GM10248 (cell line): ENCODE measurements at places on chromosomes 13 and 19.

GRCh38 chr13:73922493-73923393 is 211.5 kb downstream of the KLF12 start:
- DNase-seq: no peak

- no peak for DNase-seq
These were observed at the start of gene FBXO27 for GRCh38 chr19:39032063-39032918. FBXO27 (minus strand) TSS chr19:39032549; CDS start chr19:39032227, 322 bp downstream.

DNA sequence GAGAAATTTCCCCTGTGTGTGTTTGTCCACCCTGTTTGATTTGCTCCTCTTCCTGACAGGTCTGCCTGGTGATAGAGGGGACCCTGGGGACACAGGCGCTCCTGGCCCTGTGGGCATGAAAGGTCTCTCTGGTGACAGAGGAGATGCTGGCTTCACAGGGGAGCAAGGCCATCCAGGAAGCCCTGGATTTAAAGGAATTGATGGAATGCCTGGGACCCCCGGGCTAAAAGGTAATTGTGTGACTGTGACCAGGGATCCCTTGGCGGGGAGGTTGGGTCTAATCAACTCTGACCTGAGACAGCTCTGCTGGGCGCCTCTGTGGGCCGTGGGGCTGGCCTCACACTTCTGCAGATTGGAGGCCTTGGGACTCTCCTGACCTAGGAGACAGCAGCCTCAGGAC is 81.4 kb downstream of the RAB20 start:
- DNase-seq: no peak

GRCh38 chr13:93268327-93269028 is 41.9 kb downstream of the GPC6 start:
- DNase-seq: no peak

- peak; percentile 57 for DNase-seq
These were observed 13.6 kb downstream of the UBAC2 start for GRCh38 chr13:99214232-99214631.

GRCh38 chr13:97548711-97549110 is 114.7 kb downstream of the RAP2A start:
- DNase-seq: no peak

GRCh38 chr19:1397838-1398237 is 3.5 kb downstream of the GAMT start:
- no peak for DNase-seq

- DNase-seq: no peak
These were observed 26.8 kb upstream of the CYSLTR2 start for GRCh38 chr13:48626726-48627451.

GRCh38 chr13:18235172-18235571 is 946.5 kb downstream of the TUBA3C start:
- no peak for DNase-seq

GRCh38 chr19:1257475-1258162 is 9.2 kb downstream of the MIDN start:
- DNase-seq: no peak

DNA sequence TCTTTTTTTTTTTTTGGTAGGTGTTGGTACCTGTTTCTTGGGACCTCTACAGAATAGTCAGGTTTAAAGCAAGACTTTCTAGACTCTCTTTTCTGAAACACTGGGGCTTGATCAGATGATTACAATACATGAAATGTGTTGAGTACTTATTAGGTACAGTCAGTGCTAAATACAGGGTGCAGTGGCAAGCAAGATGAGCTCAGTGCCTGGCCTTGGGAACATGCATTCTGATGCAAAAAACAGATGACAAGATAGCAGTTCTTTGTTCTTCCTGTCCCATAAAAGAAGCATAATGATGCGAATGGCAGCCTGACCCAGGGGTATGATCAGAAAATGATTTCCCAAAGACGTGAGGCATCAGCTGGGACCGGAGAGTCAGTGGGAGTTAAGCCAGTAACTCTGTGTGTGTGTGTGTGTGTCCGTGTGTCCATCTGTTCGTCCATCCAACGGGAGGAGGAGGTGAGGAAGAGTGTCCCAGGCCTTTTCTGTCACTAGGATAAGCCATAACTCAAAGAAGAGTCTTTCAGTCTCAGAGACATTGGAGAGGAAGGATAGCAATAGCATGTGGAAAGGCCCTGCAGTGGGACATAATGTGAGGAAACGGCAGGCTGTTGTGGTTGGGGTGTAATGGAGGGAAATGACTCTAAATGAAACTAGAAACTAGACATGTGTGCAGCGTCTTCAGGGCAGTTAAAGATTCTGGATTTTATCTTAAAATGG is 32.2 kb downstream of the SLAIN1 start:
- DNase-seq: peak; percentile 31

DNA sequence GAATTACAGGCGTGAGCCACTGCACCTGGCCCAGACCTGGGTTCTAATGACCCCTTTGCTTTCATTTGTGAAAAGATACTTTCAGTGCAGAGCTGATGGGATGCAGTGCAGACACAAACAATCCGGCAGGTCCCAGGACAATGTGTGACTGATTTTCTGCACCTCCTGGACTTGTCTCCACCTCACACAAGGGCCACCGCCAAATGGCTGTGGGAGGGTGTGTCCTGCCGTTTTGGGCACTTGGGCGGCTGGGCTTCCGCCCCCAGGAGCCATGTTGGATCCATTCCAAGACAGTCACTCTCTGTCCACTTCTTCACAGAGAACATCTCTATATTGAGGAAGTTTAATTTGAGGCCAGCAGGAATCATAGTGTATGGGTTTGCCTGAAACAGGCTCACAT is 112.3 kb upstream of the ZNF507 start:
- DNase-seq: no peak

DNA sequence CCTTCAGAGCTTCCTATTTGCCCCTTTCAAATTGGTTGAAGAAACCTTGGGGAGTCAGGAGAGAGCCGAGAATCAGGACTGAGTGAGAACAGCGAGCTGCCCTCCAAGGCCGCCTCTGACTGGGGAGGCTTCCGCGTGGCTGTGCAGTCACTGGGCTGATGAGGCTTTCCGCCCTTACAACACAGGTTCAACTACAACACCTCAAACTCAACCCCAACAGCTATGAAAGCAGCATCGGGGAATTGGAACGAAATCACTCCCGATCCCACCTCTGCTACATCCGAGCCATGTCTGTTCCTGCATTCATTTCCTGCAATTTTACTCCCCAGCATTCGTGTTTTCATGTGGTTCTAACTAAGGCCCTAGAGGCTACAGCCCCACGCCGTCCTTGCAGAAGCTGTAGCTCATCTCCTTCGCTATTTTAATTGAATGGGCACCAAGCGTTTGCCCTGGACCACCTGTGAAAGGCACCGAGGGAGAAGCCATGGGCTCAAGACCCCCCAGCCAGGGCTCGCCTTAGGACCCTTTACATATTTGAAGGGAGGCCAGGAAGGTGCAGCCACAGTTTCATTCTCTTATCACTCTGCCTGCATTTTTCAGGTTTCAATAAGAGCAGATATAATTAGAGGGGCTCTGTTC is 12.3 kb upstream of the RASA3 start:
- DNase-seq: no peak

GRCh38 chr13:111915104-111915551 is 151.8 kb upstream of the SOX1 start:
- no peak for DNase-seq

- DNase-seq: no peak
These were observed 172.4 kb downstream of the KDM4B start for GRCh38 chr19:5141129-5141849.

GRCh38 chr19:29587518-29587986 is 18.5 kb upstream of the POP4 start:
- peak; percentile 32 for DNase-seq

- no peak for DNase-seq
These were observed 83.9 kb upstream of the POSTN start for GRCh38 chr13:37682496-37682895.

DNA sequence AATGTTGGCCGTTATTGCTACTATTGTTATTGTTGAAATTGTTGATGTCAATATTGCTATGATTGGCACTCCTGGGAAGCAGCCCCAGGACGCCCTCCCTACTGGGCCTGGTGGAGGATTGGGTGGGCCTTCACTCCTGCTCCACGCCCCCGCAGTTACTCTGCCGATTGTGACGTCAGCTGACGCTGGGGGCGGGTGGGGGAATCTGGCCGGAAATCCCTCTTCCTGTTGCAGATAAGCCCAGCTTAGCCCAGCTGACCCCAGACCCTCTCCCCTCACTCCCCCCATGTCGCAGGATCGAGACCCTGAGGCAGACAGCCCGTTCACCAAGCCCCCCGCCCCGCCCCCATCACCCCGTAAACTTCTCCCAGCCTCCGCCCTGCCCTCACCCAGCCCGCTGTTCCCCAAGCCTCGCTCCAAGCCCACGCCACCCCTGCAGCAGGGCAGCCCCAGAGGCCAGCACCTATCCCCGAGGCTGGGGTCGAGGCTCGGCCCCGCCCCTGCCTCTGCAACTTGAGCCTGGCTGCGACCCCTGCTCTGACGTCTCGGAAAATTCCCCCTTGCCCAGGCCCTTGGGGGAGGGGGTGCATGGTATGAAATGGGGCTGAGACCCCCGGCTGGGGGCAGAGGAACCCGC is at the start of gene ETV2:
Gene ETV2 (plus strand): TSS at position 231 of the 637 bp plus-strand sequence. CDS start 716 bp downstream, outside the sequence.
- peak; percentile 66 for DNase-seq

DNA sequence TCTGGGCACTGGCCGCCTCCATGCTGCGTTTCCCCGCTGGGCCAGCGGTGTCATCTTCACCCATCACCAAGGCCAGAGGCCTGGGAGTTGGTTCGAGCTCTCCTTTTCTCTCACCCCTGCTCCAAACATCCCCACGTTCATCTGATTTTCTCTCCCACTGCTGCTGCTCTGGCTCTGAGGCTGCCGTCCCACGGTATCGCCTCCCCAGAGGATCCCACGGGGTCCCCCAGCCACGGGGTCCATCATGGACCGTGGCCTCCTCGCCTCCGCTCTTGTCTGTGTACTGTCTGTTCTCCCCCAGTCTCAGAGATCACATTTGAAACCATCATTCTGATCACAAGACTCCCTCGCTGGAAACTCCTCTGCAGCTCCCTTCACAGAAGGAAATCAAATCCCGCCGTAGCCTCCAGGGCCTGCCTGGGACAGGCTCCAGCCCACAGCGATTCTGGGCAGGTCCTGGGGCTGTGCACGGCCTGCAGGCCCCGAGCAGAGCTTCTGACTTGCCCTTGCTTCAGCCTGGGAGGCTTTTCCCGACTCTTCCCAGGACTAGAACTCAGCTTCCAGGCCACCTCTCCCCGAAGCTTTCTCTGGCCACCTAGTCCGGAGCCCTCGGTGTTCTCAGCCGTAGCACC is 64.2 kb downstream of the SOX1 start:
- DNase-seq: no peak

GRCh38 chr13:77338961-77339401 is 12.1 kb upstream of the MYCBP2 start:
- DNase-seq: no peak

GRCh38 chr19:38425222-38425809 is 703 bp downstream of the RASGRP4 start:
- DNase-seq: no peak

- peak; percentile 81 for DNase-seq
These were observed at the start of gene ZNF91 for GRCh38 chr19:23395041-23395721. ZNF91 (minus strand) TSS chr19:23395471; CDS start chr19:23395354, 117 bp downstream.

GRCh38 chr19:17328517-17329365 is 5.9 kb downstream of the ANO8 start:
- DNase-seq: no peak

DNA sequence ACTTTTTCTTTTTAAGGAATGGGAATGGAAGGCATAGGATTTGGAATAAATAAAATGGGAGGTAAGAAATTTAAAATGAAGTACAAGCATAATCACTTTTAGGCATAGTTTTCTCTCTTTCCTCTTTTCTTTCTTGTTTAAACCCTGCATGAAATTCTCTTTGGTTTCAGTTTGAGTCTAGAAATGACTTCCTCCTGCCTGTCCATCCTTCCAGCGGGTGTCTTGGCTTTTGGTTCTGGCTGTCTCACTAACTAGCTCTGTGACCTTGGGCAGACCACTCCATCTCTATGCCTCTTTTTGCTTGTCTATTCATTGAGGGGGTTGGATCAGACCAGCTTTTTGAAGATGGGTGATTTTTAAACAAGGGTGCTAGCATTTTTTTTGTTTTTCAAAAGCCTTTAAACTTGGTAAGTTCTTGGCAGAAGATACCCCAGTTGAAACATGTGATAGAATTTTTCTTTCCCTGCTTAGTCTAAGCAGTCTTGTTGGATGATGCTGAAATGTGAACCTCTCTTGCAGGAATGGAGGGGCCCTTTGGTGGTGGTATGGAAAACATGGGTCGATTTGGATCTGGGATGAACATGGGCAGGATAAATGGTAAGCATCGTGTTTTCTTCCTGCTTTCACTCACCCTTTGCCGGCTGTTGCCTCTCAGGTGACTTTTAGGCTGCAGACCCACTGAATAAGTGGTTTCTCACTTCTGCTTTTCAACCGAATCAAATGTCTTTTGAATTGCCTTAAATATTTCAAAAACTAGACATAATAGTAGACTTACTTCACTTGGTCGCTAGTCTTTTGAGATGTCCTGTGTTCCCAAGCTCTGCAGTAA is 28.6 kb downstream of the PRAM1 start:
- DNase-seq: peak; percentile 73

GRCh38 chr13:29543230-29544215 is 52.0 kb downstream of the SLC7A1 start:
- DNase-seq: peak; percentile 80

DNA sequence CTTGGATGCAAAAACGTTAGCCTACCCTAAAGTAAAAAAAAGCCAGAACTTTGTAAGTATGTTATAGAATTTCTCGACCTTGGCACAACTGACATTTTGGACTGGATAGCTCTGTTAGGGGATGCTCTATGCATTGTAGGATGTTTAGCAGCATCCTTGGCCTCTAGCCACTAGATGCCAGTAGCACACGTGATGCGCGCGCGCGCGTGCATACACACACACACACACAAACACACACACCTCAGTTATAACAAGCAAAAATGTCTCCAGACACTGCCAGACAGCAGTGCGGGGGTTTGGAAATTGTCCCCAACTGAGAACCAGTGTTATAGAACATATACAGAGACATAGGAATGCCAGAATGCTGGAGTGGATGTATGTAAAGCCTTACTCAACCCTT is 17.2 kb downstream of the ZNF226 start:
- no peak for DNase-seq

DNA sequence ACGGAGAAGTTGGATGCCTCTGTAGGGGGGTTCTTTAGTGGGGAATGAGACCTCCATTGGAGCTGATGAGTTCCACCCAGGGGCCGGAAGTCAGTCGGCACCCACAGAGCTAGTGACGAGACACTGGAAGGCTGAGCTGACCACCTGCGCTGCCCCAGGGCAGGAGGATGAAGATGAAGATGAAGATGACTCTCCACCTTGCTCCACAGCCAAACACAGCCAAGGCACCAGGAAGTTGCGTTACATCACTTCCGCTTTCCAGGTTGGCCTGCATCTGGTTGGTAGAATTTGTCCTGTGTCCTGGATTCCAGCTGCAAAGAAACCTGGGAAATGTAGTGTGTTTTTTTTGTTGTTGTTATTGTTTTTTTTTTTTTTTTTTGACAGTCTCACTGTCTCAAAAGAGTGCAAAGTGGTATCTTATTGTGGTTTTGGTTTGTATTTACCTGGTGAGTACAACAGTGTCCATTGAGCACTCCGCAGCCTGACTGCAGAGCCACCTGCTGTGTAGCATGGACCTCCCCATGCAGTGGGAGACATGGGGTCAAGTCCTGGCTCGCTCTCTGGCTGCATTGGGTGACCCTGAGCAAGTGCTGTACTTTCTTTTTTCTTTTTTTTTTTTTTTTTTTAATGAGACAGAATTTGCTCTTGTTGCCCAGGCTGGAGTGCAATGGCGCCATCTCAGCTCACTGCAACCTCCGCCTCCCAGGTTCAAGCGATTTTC is 1.9 kb downstream of the TBC1D17 start:
- DNase-seq: no peak
